ENCODE measurements at places on chromosomes 16 and 17. TPM values are rescaled to one million over a fixed set of nuclear protein-coding genes. Genes with fewer than 3 reads are reported as not detected.

IL17C gene
- total RNA-seq: not detected

TNK1 gene
- total RNA-seq: 3.5 TPM

CLEC18A gene
- total RNA-seq: not detected

CCDC40 gene
- total RNA-seq: 2.6 TPM

DOC2B gene
- 30.6 TPM for total RNA-seq

TBC1D3 gene
- not detected for total RNA-seq

FZD2 gene
- total RNA-seq: 1.7 TPM

ARL5C gene
- not detected for total RNA-seq

KRT39 gene
- not detected for total RNA-seq

HASPIN gene
- 13.2 TPM for total RNA-seq

ADORA2B gene
- 10.6 TPM for total RNA-seq

EFCAB3 gene
- total RNA-seq: not detected

MT4 gene
- total RNA-seq: not detected

FBXW10B gene
- total RNA-seq: 3.2 TPM

HOXB3 gene
- 1.4 TPM for total RNA-seq

AIPL1 gene
- not detected for total RNA-seq

INTS2 gene
- 29.7 TPM for total RNA-seq

PKMYT1 gene
- 14.8 TPM for total RNA-seq

HSD11B2 gene
- 1.2 TPM for total RNA-seq

KRTAP4-6 gene
- not detected for total RNA-seq

OR2C1 gene
- not detected for total RNA-seq

NOS2 gene
- not detected for total RNA-seq

CTF1 gene
- 0.92 TPM for total RNA-seq

PGP gene
- 11.9 TPM for total RNA-seq

CACNA1G gene
- 0.06 TPM for total RNA-seq

PYDC1 gene
- total RNA-seq: not detected

KRTAP4-3 gene
- total RNA-seq: not detected

TBC1D3G gene
- not detected for total RNA-seq

TMEM100 gene
- total RNA-seq: 43.0 TPM

OR3A1 gene
- not detected for total RNA-seq

BCL7C gene
- total RNA-seq: 45.1 TPM

KRT32 gene
- not detected for total RNA-seq

FAM20A gene
- 0.10 TPM for total RNA-seq

EMC6 gene
- 53.1 TPM for total RNA-seq

ACAP1 gene
- not detected for total RNA-seq

TP53TG3C gene
- not detected for total RNA-seq
